ENCODE measurements at places on chromosomes 5 and 9.

DNA sequence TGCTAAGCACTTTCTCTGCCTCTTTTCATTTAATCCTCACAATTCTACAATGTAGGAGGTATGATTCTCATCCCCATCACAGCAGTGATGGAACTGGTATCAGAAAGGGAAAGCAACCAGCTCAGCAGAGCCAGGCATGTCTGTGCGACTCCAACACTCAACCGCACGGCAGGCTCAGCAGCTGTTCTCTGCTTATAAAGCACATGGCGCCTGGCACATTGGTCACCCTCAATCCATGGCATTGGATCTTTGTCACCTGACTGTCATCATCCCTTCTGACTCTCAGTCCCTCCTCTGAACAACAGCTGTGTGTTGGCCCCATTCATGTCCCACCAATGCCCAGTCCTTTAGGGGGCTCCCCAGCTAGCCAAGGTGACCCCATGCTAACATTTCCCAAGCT, 45.1 kb upstream of the HAND1 start:
- no peak for DNase-seq

GRCh38 chr5:180990882-180991242, 2.2 kb downstream of the BTNL3 start:
- DNase-seq = no peak

DNA sequence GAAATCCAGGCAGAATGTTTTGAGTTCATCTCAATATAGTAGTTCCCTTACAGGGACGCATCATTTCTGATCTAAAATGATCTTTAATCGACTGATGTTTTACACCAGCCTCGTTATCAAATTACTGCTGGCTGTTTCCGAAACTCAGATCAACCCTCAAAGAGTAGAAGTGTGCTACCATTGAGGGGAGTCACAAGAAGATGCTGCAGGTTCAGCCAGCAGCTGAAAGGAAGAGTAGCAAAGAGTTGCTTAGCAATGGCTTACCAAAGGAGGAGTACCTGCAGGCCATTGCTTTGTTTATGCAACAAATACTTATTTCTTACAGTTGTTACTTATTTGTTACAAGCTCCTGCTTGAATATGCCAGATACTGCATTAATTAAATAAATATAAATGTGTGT, 144.1 kb downstream of the EBF1 start:
- no peak for DNase-seq

- no peak for DNase-seq
These were observed 253 bp downstream of the SLC12A2 start for GRCh38 chr5:128083811-128084227.
